ENCODE measurements at places on chromosomes 2 and 18.

DNA sequence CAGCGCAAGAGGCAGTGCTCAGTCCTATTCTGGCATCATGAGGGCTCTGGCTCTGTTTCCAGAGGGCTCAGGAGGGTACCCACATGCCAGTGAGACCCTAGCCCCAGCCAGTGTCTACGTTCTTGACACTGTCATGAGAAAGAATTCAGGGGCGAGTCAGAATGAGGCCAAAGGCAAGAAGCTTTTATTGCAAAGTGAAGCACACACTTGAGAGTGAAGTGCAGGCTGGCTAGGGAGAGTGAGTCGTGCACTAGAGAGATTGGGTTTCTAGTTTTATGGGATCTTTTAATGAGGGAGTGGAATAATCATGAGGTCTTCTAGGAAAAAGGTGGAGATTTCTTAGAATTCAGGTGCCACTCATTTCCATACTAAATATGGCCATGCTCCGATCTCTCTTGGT lies 164.1 kb downstream of the DCDC2C start:
- DNase-seq: no peak

DNA sequence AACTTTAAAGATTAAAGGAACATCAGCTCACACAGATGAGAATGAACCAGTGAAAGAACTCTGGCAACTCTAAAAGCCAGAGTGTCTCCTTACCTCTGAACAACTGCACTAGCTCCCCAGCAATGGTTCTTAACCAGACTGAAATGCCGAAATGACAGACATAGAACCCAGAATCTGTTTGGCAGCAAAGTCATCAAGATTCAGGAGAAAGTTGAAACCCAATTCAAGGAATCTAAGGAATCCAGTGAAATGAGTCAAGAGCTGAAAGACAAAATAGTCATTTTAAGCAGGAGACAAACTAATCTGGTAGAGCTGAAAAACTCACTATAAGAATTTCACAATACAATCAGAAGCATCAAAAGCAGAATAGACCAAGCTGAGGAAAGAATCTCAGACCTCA lies 72.0 kb downstream of the STRADB start:
- no peak for DNase-seq

GRCh38 chr18:62384610-62385097 lies 59.5 kb downstream of the TNFRSF11A start:
- DNase-seq: no peak

- DNase-seq: no peak
Measured at GRCh38 chr2:126219081-126219480, 436.9 kb upstream of the GYPC start.

- DNase-seq: peak; percentile 76
Measured at GRCh38 chr2:38603402-38604290, 918 bp upstream of the HNRNPLL start.

DNA sequence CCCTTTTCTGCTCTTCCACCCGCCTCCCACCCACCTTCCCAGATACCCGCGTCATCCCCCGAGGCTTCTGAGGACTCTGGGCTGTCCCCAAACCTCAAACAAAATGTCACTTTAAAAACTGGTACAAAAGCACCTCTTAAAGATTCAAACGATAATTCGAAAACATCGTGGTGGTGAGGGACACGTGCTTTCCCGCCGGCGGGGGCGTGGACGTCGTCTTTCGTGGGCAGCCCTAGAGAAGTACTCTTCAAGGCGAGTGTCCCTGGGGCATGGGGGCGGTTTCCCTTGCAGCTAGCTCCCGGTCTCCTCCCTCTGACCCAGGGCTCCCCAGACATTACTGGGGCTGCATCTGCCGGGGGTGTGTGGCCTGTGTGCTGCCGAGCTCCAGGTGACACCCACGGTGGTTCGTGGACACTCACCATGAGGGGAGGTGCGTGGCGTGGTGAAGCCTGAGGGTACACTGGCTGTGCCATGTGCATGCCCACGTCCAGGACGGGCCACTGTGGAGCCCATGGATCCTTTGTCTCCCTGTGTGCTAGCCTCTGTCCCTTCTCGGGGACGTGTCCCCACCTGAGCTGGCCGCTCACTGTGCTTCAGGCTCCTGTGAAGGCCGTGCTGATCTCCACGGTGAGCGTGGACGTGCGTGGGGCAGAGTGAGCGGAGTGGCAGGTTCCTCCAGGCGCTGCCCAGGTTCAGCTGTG lies 117.8 kb downstream of the NFATC1 start:
- no peak for DNase-seq

DNA sequence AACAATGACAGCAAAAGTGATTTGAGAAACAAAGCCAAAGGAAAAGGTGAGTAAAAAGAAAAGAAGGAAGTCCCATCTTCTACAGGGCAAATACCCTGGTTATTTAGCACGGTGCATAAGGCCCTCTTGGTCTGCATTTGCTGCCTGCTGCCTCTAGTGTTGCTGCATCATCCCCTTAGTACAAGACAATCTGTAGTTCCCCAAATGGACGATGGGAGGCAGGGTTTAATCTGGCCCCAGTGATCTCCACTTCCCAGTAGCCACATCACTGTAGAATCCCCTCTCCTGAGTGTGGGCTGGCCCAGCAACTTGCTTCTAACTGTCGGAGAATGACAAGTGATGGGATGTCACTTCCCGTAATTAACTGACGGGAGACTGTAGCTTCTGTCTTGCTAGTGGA lies 85.1 kb downstream of the CTAGE1 start:
- no peak for DNase-seq

- no peak for DNase-seq
Measured at GRCh38 chr2:226190479-226191252, 609.0 kb downstream of the IRS1 start.

- no peak for DNase-seq
Measured at GRCh38 chr2:99707592-99707991, 217.8 kb upstream of the REV1 start.

DNA sequence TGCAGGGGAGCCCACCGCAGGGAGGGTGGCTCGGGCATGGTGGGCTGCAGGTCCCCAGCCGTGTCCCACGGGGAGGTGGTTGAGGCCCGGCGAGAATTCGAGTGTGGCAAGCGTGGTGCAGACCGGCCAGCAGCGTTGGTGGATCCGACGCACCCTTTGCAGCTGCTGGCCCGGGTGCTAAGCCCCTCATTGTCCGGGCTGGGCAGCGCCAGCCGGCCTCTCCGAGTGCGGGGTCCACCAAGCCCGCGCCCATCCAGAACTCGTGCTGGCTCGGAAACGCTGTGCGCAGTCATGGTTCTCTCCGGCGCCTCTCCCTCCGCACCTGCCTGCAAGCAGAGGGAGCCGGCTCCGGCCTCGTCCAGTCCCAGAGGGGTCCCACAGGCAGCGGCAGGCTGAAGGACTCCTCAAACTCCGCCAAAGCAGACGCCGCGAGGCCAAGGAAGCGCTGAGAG lies 177.0 kb upstream of the SLC35G4 start:
- DNase-seq: no peak

DNA sequence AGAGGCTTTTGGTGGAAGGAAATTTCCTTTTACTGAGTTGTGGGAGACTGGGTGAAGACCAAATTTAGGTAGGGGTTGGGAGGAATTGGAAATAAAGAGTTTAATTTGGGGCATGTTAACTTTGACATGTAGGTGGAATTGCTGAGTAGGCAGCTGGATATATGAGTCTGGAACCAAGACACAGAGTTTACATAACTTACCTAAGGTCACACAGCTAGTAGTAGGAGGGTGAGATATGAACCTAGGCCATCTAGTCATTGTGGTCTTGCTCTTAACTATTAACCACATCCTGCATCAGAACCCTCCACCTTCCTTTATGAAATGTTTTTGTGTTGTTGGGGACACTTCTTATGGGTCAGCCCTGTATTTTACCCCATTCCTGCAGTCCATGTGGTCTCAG lies 113.1 kb downstream of the ICOS start:
- peak; percentile 28 for DNase-seq

- no peak for DNase-seq
Measured at GRCh38 chr2:36403675-36404230, 48.2 kb downstream of the CRIM1 start.

DNA sequence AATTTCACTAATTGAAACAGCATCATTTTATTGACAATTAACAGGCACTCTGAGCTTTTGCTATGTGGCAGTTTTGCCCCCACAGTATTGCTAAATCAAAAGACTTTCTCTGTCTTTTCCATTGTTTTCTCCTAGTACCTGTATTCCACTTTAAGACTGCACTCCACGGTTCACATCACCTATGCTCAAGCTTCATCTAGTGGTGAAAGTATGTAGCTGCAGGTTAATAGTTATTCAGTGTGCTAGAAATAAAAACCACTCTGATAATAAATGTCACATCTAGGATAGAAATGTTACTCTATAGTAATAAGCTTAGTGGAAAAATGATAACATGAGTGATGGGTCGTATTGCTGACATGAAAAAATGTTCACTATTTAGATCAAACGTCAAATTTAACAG lies 24.6 kb downstream of the ARL6IP6 start:
- DNase-seq: peak; percentile 9

DNA sequence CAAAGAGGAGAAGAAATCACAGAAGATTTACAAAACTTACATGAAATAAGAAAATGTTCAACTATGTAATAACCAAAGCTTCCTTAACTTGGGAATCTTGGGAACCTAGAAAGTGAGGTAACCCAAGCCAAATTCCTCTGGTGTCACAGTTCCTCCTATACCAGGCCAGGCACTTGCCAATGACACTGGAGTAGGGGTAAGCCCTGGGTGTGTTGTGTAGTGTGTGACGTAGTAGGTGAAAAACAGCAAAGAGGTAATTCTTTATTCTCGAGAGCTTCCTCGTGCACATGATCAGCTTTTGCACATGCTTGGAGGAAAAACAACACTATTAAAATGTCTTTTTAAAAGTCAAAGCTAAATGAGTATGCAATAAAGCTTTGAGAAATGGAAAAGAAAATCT lies 118.0 kb downstream of the METTL8 start:
- DNase-seq: no peak

GRCh38 chr18:49072524-49072934 lies 121.8 kb upstream of the SMAD7 start:
- no peak for DNase-seq

- DNase-seq: no peak
Measured at GRCh38 chr18:69484699-69485396, 84.2 kb downstream of the DOK6 start.

DNA sequence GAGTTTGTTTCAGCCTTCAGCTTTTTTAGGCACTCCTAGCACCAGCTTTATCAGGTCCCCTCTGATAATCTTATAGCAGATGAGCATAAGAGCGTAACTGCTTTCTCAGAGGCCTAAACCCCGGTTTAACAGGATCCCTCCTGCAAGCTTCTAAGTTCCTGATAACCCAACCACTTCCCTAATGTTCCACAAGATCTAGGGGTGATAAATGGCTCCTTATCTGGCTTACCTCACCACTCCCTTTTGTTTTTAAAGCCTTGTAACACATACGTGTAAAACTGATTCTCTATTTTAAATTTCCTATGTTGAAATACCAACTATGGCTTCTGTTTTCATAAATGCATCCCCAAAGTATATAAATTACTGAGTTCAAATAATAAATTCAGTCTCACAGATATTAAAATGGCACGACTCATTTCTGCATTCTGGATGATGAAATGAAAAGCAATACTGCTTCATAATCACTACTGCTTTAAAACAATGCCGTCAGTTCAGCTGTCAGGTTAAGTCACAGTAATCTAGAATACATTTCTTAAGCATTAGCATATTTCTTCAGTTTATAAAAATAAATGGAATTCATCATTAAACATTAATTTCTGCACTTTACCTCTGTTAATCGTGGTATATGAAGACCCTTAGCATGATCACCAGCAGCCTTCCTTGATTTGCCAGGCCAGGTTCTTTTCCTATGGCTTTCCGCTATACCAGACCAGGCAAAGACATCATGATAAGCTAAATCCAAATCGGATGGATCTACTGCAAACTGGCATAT lies 126.3 kb downstream of the C2orf74 start:
- DNase-seq: no peak

DNA sequence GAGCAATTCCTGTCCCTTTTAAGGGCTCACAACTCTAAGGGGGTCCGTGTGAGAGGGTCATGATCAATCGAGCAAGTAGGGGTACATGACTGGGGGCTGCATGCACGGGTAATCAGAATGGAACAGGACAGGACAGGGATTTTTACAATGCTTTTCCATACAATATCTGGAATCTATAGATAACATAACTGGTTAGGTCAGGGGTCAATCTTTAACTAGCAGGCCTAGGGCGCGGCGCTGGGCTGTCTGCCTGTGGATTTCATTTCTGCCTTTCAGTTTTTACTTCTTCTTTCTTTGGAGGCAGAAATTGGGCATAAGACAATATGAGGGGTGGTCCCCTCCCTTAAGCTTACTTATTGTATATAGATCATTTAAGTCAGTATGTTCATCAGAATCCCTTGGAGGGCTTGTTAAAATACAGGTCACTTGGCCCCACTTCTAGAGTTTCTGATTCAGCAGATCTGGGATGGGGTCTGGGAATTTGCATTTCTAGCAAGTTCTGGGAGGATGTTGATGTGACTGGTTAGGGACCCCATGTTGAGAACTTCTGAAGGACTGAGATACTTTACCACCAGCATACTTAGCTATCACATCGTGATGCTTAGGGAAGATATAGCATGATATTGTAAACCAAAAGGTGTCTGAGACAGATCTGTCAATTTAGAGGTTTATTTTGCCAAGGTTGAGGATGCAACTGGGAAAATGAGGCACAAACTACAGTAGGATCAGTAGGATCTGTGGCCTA lies 2.8 kb upstream of the INPP4A start:
- no peak for DNase-seq

DNA sequence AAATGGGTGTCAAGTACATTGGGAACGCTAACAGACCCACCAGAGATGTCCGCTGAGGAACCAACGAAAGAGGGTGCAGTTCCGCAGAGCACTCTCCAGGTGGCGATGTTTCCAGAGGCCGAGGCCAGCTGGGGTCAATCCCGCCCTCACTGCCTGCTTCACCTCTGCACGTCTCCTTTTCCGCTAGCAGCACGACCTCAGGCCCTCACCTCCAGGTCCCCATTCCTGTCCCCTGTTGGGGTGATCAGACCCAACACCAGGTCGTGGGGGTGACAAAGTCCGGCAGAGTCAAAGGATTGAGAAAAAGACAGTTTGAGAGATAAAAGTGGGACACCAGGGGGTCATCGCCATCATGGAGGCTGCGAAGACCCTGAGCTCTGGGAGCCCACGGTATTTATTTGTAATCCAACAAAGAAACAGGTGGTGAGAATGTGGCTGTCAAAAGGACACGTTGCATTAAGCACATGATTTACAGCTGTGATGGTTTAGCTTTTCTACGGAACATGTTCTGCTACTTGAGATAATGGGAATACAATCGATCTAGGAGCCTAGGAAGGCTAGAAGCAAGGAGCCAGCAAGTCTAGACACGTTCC lies 27.3 kb downstream of the ZAP70 start:
- DNase-seq: peak; percentile 74

DNA sequence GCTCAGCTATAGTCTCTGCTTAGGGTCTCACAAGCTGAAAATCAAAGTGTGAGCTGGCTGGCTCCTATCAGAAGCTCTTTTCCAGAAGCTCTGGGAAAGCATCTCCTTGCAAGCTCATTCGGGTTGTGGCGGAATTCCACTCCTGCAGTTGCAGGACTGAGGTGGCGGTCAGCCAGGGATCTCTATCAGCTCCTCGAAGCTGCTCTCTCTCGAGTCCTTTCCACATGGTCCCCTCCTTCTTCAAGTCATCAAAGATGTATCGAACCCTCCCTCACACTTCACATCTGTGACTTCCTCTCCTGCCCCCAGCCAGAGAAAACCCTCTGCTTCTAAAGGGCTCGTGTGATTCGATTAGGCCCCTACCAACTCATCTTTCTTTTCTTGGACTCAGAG lies 141.7 kb downstream of the ZFP36L2 start:
- DNase-seq: no peak

Data from GM13977 (cell line).